Upper lobe of left lung (tissue), 6 donors: ENCODE measurements at places on chromosomes 2 and 18. TPM values are rescaled to one million over a fixed set of nuclear protein-coding genes. Genes with fewer than 3 reads are reported as not detected.

The SIX2 gene
- total RNA-seq, result 1.3 TPM

The ITGB6 gene
- 93.0 TPM for total RNA-seq

The FKBP7 gene
- total RNA-seq, result 4.8 TPM

The EVX2 gene
- total RNA-seq, result not detected

The SLC19A3 gene
- total RNA-seq, result 23.7 TPM

- no peak overlapping the region for H3K27ac ChIP-seq
- H3K27me3 ChIP-seq, result no peaks in the 10 kb centered on the region
- no peak overlapping the region for H3K4me3 ChIP-seq
- no peaks in the 10 kb centered on the region for H3K4me1 ChIP-seq
These were observed 292.6 kb downstream of the FSIP2 start for GRCh38 chr2:186031229-186031628.

DNA sequence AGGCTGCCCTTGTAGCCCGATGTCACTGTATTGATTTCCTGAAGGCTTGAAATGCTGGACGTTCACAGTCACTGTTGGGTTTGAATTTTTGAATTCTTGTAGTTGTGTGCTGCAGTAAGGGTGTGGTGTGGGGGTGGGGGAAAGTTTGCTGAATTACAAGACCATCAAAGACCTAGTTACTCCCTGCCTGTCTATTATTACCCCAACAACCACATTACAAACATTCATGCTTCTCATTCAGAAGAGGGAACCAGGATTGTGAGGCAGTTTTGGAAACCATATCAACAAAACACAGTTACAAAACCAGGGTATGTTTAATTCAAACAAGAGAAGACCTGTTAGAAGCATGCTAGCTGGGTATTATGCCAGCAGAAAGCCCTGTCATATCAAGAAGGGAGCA is 85.8 kb downstream of the CLHC1 start:
- peaks cover 15% of the 10 kb centered on the region for H3K4me1 ChIP-seq
- H3K27ac ChIP-seq, result no peak overlapping the region
- no peaks in the 10 kb centered on the region for H3K36me3 ChIP-seq
- DNase-seq, result no peak
- H3K4me3 ChIP-seq, result no peak overlapping the region

- no peaks in the 10 kb centered on the region for H3K4me1 ChIP-seq
- H3K27ac ChIP-seq, result no peak overlapping the region
- H3K36me3 ChIP-seq, result no peaks in the 10 kb centered on the region
- DNase-seq, result no peak
- H3K4me3 ChIP-seq, result no peak overlapping the region
These were observed 11.8 kb downstream of the CYP27C1 start for GRCh38 chr2:127208313-127208712.

DNA sequence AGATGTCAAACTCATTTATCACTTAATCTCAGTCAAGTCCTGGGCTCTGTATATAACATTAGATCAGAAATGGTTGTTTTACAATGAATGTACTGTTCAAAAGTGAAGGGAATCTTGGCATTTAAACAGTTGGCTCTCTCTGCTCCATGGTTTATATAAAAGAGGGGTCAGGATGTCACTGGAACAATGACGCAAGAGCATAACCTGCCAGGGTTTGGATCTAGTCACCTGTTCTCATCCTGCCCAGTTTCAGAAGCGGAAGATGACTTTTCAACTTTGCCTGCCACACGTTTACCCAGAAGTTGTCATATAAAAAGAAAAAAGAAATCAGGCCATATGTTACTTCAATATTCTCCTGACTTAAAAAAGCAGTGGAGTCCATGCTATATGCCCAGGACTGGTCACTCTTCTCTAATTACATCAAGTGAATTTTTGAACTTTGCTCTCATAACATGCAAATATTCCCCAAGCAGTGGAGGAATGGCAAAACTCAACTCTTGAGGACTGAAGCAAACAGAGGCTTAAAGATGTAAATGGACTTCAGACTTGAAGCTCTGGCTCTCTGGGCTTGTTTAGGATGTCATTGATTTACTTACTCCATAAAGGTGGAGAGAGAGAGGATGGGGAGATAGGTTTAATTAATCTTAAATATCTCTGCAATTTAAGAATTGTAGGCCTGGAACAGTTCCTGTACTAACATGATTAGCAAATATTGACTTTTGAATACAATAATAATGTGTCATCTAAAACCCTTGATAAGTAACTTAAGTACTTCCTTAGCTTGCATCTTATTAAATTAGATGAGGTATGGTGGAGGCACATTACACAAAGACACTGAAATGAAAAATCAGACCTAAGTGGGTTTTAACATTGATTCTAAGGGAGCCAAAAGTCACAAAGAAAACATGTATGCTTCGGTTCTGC is 58.3 kb downstream of the ETAA1 start:
- no peaks in the 10 kb centered on the region for H3K27me3 ChIP-seq
- H3K27ac ChIP-seq, result no peak overlapping the region
- no peaks in the 10 kb centered on the region for H3K36me3 ChIP-seq
- H3K4me3 ChIP-seq, result no peak overlapping the region
- no peaks in the 10 kb centered on the region for H3K4me1 ChIP-seq

GRCh38 chr2:142992840-142993239 is 115.4 kb downstream of the KYNU start:
- H3K4me1 ChIP-seq, result no peaks in the 10 kb centered on the region
- no peaks in the 10 kb centered on the region for H3K36me3 ChIP-seq
- DNase-seq, result no peak
- no peak overlapping the region for H3K27ac ChIP-seq

DNA sequence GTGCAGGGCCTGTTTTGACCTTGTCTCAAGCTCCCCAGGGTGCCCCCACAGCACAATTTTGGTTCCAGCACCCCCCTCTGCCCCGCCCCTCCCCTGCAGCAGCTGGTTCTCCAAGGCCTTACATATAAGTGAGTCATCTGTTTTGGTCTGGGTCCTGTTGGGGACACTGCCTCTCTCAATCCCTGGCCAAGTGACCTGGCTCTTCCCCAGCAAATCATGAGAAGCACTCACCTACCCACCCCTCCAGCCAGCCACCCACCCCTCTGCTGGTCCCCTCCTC is 90.5 kb downstream of the INHBB start:
- no peak overlapping the region for H3K27ac ChIP-seq
- H3K4me1 ChIP-seq, result peaks cover under 1% of the 10 kb centered on the region
- H3K4me3 ChIP-seq, result no peak overlapping the region
- H3K27me3 ChIP-seq, result no peaks in the 10 kb centered on the region

DNA sequence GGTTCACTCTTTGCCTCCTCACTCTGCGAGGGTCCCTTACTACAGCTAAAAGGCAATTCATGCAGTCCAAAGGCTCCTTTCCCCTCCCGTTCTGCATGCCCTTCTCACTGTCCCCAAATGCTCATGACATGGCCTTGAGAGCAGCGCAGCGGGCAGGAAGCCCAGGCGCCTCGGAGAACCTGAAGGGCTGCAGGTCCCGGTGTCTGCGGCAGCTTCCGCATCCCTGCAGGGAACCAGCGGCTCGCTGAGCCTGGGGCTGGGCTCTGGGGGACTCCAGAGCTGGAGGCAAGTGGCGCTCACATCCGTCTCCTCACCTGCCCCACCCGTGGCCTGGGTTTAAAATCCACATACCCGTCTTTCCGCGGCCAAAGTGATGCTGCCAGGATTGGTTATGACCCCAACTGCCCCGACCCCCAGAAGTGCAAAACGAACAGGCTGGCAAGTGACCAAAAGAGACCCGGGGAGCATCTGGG is 462 bp upstream of the CIDEA start:
- peaks cover 21% of the 10 kb centered on the region for H3K27me3 ChIP-seq
- no peaks in the 10 kb centered on the region for H3K36me3 ChIP-seq
- H3K4me3 ChIP-seq, result peak overlapping the region; percentile 23
- H3K4me1 ChIP-seq, result peaks cover 15% of the 10 kb centered on the region

DNA sequence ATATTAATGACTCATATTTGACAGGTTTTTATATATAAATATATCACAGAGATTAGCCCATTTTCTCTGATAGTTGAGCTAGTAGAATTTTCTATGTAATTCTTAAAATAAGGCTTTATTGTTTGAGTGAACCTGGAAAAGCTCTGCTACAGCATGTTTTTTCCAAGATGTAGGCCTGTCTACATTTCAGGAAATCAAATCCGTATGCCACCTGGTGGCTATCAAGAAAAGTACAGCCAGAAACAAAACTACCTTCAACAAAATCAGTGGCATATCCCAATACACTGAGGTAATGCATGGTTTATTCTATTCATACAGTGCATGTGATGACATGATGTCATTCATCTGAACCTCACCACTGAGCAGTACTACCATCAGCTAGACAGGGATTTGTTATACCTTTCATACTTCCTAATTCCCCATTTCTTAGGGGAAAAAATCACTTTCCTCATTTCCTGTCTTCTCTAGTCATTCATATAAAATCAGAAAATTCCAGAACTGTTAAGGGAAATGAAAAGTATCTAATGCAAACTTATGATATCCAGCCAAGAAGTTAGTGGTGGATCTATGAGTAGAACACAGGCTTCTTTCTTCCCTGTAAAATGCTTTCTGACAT is 310.4 kb upstream of the SYT4 start:
- H3K36me3 ChIP-seq, result no peaks in the 10 kb centered on the region
- no peak overlapping the region for H3K27ac ChIP-seq
- H3K27me3 ChIP-seq, result no peaks in the 10 kb centered on the region
- H3K4me1 ChIP-seq, result no peaks in the 10 kb centered on the region

GRCh38 chr2:26849056-26849999 is 1.4 kb downstream of the DPYSL5 start:
- peaks cover 31% of the 10 kb centered on the region for H3K4me1 ChIP-seq
- no peak overlapping the region for H3K27ac ChIP-seq
- no peaks in the 10 kb centered on the region for H3K27me3 ChIP-seq
- no peaks in the 10 kb centered on the region for H3K36me3 ChIP-seq

GRCh38 chr18:58051765-58052460 is 7.9 kb downstream of the NEDD4L start:
- no peak overlapping the region for H3K4me3 ChIP-seq
- H3K4me1 ChIP-seq, result peaks cover 10% of the 10 kb centered on the region
- H3K27me3 ChIP-seq, result no peaks in the 10 kb centered on the region
- H3K27ac ChIP-seq, result peak overlapping the region; percentile 42
- H3K36me3 ChIP-seq, result no peaks in the 10 kb centered on the region

DNA sequence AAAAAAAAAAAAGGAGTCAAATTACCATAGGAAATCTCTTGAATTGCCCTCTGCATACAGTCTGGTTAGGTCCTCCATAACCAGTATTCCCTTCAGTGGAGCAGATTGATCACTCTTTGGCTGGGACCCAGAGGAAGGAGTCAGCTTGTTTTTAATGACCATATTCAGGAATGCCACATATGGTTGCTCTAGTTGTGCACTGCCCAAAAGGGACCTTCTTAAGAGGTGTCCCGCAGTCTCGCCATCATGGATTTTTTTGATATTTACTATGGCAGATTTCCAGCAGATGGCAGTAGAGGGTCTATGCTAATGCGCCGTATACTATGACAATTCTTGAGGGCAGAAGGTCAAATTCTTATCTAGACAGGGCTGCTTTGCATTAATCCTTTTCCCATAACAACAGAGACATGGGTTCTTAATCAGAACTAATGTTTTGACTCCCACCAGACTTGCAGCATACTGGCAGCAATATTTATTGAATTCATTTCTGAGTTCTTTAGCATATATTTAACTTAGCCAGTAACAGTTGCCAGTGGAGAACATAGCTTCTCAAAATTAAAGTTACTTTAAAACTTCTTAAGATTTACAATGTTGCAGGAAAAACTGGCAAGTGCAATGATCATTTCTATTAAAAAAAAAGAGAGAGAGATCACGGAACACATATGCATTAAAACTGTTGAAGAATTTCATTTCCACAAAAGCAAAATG is 31.8 kb upstream of the INPP4A start:
- H3K27me3 ChIP-seq, result no peaks in the 10 kb centered on the region
- H3K4me3 ChIP-seq, result no peak overlapping the region
- DNase-seq, result no peak
- no peaks in the 10 kb centered on the region for H3K4me1 ChIP-seq
- H3K27ac ChIP-seq, result no peak overlapping the region

DNA sequence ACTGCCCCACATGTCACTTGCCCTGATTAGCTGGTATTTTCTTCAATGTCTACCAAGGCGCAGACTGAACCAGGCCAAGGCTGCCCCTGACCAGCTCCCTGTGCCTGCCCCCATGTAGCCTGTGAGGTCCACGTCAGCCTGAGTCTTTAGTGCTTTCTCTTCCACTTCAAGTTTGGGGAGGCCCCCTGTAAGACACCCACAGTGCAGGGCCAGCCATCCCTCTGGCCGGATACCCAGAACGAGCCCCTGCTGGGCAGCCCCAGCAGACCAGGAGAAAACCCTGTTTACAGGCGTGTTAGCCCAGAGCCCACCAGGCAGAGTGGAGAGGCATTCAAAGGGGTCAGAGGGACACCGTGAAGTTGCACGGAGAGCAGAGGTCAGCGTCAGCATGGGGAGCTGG is 92.4 kb downstream of the TFCP2L1 start:
- no peaks in the 10 kb centered on the region for H3K36me3 ChIP-seq
- H3K4me3 ChIP-seq, result no peak overlapping the region
- no peak for DNase-seq
- H3K27ac ChIP-seq, result no peak overlapping the region
- H3K4me1 ChIP-seq, result peaks cover 23% of the 10 kb centered on the region
